HTR-8/SVneo (cell line): ENCODE measurements at places on chromosomes 1 and 21.

GRCh38 chr21:46626536-46626935 lies 8.9 kb upstream of the PRMT2 start:
- no peak for DNase-seq

DNA sequence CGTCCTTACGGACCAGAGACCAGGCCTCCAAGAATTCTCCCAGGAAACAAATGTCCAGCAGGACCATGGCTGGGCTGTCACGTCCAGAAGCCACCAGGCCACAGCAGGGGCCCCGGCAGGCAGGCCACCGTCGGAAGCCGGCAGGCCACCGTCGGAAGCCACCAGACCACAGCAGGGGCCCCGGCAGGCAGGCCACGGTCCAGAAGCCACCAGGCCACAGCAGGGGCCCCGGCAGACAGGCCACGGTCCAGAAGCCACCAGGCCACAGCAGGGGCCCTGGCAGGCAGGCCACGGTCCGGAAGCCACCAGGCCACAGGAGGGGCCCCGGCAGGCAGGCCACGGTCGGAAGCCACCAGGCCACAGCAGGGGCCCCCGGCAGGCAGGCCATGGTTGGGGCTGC lies 67.0 kb upstream of the PDE9A start:
- no peak for DNase-seq

DNA sequence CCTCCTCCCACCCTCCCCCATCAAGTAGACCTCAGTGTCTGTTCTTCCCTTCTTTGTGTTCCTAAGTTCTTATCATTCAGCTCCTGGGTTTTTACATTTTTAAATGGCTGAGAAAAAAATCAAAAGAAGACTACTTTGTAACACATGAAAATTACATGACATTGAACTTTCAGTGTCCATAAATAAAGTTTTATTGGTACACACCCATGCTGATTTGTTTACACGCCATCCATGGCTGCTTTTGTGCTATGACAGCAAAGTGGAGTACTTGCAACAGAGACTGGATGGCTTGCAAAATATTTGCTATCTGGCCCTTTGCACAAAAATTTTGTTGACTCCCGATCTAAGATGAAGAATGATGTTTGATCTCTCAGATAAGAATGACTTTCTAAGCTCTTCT lies 171.4 kb downstream of the PRDM2 start:
- no peak for DNase-seq

- DNase-seq = no peak
Observed at GRCh38 chr1:183588827-183589226, 1.4 kb downstream of the NCF2 start.

DNA sequence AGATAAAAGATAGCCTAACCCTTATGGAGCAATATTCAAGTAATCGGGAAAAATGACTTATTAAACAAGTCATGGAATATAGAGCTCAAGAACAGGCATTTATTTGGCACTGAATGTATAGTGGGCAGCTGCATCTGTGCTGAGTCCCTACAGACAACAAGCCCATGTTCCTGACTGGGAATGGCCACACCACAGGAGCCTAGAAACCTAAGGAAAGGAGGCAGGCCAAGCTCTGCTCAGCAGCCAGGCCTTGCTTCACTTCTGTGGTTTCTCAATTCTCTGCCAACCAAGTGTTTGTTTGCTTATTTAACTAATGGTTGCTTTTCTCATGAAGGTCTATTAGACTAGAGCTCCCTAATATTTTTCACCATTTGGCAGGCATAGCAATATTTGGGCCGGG lies 21.5 kb downstream of the AK2 start:
- no peak for DNase-seq

GRCh38 chr1:48207131-48207530 lies 15.4 kb upstream of the SLC5A9 start:
- no peak for DNase-seq

GRCh38 chr1:25782608-25783201 lies 17.3 kb upstream of the SELENON start:
- DNase-seq = no peak

GRCh38 chr1:1908506-1908791 lies 6.6 kb upstream of the CALML6 start:
- DNase-seq = no peak

GRCh38 chr1:235297579-235297978 lies 30.4 kb downstream of the ARID4B start:
- no peak for DNase-seq

GRCh38 chr1:14392859-14393365 lies 205.6 kb upstream of the KAZN start:
- no peak for DNase-seq

DNA sequence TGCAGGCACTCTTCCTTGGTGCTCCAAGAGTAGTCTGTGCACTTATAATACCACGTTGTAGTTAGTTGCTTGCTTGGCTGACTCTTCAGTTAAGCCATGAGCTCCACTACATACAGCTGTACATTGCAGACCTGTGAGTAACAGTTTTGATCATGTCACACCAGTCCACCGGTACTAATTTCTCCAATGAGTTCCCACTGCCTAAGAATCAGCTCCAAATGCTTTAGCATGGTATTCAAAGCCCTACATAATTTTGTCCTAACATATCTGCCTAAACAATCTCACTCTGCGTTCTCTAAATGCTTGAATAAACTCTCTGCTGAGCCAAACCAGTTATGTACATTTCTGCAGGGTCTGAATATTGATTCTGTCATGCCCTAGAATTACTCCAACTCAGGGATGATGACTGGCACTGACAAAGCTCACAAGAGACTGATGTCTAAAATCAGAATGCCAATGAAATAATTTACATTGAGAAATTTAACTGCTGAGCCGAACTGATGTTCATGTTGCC lies 200.7 kb downstream of the LHX8 start:
- no peak for DNase-seq

GRCh38 chr1:230976825-230977747 lies 1.6 kb downstream of the TTC13 start:
- no peak for DNase-seq

- no peak for DNase-seq
Observed at GRCh38 chr1:221998186-221998612, 256.3 kb upstream of the DUSP10 start.

DNA sequence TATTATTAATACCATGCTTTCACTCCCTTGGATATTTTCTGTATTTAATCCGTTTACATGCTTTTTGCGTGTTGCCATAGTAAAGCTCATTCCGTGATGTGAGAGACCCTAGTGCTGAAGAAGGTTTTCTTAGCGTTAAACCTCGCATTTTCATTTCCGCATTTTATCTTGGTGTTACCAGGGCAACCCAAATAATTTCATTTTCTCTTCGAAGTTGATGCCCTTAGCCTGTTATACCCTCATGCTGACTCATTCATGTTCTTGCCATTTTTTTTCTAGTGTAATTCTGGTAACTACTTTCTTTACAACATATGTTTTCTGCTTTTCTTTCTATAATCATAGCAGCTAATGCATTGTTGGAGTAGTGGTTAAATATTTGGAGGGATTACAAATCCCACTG lies 37.2 kb downstream of the LRRC8C start:
- no peak for DNase-seq

DNA sequence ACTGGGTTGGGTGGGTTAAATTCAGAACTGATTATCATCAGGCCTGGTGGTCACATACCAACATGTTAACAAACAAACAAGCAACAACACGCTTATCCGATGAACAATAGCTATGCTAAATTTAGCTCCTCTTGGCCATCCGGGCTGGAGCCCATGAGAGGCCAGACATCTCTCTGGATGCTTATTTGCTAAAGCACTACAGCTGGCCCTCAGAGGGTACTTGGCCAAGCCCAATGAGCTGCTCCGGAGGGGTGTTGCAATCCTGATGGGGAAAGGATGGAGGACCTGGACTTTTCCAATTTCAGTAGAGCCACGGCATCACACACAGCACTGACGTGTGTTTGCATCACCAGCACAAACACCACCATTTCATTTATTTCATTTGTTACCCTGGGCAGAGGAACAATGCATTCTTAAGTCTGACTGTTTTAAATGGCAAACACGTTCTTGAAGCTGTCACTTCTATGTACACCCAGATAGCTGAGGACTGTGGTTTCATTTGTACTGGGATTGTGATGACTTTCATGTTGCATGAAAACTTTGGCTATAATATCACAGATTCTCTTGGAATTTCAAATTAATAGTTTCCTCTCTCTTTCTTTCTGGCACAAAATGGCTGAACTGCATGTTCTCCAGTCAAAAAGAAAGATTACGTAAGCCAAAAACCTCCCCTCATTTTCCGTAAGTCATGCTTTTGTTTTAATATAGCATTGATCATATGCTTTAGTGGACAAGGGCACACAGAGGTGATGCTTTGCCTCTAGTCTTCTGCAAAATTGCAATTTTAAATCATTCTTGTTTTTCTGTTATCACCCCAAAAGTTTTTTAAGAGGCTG lies 359.8 kb upstream of the KAZN start:
- DNase-seq = no peak

DNA sequence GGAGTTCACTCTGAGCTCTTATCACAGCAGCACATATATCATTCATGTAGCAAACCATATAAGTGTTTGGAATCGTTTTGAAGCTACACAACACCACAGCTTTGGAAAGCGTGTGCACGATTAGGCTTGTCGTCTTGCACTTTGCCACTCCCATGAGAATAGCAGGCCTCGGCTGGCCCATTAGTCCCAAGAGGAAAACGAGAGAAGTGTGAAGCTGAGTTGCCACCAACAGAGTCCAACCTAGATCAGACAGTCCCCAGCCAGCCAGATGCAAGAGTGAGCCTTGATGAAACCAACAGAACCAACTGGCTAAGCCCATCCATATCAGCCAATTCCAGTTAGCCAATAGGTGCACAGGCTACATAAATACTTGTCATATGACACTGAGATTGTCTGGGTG lies 238.4 kb downstream of the C1orf94 start:
- DNase-seq = no peak

DNA sequence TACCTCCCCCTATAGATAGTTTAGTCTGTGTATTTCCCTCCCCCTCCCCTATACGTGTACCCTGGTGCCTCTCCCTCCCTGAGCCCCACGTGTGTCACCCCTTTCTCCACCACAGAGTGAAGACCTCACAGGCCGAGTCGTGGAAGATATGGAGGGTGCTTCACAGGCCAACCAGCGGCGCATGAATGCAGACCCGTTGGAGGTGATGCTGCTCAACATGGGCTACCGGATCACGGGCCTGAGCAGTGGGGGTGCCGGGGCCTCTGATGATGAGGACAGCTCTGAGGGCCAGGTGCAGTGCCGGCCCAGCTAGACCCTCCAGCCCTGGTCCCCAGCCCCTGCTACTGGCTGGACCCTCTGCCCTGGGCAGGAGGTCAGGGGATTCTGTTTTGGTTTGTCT lies 15.9 kb upstream of the TMEM222 start:
- no peak for DNase-seq

- DNase-seq = no peak
Observed at GRCh38 chr1:16293538-16293937, 56.6 kb upstream of the CPLANE2 start.

DNA sequence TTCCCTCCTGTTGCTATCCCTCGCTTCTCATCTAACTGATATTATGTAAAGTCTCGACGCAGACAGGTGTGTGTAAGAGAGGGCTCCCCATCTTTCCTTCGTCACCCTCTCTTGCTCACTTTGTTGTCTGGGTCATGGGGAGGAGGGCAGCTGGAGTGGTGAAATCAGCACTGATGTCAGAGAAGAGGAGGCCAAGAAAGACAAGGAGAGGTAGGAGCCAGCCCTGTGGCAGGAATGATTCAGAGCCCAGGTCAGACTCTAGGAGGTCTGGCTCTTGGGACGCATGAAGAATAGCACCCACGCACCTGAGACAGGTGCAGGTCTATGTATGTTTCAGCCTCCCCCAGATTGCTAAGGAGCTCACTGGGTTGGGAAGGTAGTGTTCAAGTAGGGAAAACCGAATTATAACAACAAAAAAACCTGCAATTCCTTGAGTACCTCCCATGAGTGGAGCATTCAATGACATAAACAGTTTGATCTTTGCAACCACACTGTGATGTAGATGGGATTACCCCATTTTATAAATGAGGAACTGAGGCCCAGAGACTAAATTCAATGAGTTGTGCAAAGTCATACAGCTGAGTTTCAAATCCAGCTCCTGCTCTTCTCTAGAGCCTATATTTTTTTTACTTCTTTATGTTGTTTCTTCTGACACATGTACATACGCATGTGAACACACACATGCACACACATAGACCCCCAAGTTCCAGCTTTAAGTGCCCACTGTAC lies 10.4 kb downstream of the NUAK2 start:
- DNase-seq = no peak

DNA sequence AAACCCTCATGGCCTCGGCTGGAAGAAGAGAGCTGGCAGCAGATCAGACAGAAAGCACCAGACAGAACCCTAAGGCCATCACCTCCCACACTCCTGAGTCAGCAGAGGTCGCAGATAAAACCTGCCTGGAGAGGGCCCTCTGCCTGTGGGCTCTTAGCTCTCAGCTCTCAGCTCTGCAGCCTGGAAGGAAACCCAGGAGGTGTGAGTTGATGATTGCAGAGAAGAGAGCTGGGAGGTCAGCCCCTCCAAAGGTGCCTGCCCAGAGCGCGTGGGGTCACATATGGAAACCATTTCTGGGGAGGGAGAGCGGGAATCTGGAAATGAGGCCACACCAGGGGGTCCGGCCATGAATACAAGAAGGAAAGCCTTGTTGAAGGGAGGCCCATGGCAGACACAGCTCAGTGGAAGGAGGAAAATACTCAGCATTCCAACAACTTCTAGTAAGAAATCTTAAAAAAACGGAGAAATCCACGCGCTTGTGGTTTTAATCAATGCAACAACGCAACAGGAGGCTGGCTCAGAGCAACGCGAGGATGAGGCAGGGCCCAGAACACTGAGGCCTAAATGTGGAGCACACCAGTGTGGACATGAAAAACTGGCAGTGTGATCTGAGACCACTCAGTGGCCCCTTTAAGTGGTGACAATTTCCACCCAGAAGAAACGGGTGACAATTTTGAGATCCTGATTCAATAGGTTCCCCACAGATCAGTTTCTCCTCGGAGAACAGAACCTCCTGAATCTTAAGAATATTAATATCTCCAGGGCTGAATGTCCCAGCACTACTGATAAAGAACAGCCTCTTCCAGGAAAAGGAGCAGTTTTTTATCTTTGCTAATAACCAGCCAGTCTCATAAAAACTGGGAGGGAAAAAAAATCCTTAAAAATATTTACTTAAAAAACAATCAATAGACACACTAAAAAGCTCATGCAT lies 45.7 kb downstream of the PSMG1 start:
- DNase-seq = peak; percentile 26

DNA sequence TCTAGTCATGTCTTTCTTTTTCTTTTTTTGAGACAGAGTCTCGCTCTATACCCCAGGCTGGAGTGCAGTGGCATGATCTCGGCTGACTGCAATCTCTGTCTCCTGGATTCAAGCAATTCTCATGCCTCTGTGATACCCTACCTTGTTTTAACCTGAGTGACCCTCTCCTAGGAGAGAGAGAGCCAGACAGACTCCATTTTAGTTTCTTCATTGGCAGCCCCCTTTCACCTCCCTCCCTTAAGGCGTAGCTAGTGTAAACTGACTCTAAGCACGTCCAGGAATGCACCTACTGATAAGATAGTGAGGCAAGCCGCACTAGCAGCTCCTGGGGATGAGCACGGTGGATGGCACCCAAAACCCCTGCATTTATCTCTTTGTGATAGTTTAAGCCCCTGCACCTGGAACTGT lies 5.2 kb upstream of the PKNOX1 start:
- no peak for DNase-seq
